ENCODE measurements at places on chromosomes 7 and 10.

DNA sequence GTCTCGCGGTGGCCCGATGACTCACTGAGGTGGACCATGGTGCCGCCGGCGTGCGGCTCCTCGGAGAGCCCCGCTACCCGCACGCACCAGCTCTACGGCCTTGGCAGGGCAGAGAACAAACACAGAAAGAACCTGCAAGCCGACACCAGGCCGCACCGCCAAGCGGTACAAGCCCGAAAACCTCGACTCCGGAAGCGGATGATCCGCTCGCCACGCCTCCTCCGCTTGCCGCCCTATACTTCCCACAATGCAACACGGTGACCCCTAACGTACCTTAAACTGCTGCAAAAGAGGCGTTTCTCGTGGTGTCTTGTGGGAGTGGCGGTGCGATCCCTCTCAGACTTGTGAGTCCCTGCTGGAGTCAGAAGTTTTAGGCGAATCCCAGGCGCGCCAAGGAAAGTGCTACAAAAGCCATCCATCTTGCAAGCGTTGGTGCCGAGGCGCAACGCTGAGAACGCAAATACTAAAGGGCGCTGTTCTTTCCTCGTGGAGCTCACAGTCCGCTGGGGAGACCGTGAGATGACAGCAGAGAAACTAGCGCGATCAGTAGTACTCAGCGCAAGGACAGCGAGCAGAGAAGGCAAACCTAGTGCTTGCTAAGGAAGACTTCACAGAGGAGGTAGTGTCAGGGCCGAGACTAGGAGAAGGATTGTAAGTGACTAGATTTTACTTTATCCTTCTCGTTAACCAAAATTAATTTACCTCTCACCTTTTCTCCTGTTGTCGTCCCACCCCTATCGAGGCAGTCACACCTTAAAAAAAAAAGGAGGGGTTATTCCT, at the start of gene MRPS16:
TSS of gene MRPS16 (minus strand) at position 200 of the 780 bp plus-strand sequence. CDS start at position 38, 162 bp downstream.
- DNase-seq: peak; percentile 96

DNA sequence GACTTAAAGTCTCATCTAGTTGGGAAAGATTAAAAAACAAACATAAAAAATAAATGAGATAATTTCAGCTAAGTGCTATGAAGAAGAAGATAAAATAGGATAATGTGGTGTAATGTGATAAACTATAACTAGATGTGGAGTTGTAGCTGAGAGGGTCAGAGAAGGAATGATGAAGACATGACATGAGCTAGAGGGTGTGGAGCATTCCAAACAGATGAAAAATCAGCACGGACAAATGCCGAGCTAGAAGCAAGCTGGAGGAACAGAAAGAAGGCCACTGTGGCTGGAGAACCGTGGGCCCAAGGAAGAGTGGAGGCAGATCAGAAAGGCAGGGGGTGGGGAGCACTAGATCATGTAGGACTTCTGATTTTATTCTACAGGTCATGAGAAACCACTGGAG, 70.6 kb downstream of the CDK6 start:
- DNase-seq: no peak

- DNase-seq: no peak
These were observed 535.8 kb downstream of the SDK1 start for GRCh38 chr7:3836855-3837254.

- no peak for DNase-seq
These were observed 232.9 kb downstream of the FOXP2 start for GRCh38 chr7:114647518-114647917.

GRCh38 chr7:131031099-131031868, 296.4 kb upstream of the MKLN1 start:
- peak; percentile 94 for DNase-seq

GRCh38 chr7:77553123-77553522, 16.0 kb downstream of the PTPN12 start:
- DNase-seq: no peak

- no peak for DNase-seq
These were observed 202.6 kb upstream of the SEMA3E start for GRCh38 chr7:83851551-83851950.

DNA sequence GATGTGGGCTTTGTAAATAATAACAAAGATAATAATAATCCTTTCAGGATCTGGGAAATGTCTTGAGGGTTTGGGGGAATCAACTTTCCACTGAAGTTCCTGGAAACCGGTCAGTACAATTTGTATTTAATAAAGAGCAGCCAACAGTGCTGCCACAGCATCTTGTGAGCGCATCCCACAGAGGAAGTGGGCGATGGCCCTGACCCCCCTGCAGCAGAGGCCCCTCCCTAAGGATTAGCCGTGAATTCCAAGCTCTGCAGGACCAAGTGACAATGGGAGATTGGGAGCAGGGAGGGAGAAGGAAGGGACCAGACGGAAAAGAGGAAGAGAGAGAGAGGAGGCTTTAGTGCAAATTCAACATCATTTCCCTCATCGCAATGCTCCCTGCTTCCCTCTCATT, 349.2 kb downstream of the RNLS start:
- no peak for DNase-seq

GRCh38 chr10:86599729-86600128, 54.6 kb upstream of the OPN4 start:
- DNase-seq: peak; percentile 3

Measured in activated CD4-positive, alpha-beta T cell treated with anti-CD3 and anti-CD28 coated beads, Interleukin-2, amount 50 U/mL, for 16 hours (primary cell).